ENCODE measurements at places on chromosomes 7 and 10.

DNA sequence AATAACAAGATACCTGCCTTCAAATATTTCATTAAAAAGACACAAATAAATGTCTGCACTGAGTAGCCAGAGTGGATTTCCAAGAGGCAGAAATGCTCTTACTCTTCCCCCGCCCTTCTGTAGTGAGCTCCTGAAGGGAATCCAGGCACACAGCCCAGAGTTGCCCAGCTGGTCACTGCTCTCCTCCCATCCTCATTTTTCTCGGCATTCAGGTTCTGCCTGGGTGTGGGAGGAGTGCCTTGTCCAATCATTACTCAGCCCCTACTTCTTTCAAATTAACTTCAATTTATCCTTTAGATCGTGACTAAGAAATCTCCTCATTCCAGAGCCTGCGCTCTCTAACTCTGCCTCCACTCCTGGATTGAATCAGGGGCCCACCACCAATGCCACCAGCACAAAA is 12.2 kb downstream of the CCDC6 start:
- peak; percentile 75 for DNase-seq

DNA sequence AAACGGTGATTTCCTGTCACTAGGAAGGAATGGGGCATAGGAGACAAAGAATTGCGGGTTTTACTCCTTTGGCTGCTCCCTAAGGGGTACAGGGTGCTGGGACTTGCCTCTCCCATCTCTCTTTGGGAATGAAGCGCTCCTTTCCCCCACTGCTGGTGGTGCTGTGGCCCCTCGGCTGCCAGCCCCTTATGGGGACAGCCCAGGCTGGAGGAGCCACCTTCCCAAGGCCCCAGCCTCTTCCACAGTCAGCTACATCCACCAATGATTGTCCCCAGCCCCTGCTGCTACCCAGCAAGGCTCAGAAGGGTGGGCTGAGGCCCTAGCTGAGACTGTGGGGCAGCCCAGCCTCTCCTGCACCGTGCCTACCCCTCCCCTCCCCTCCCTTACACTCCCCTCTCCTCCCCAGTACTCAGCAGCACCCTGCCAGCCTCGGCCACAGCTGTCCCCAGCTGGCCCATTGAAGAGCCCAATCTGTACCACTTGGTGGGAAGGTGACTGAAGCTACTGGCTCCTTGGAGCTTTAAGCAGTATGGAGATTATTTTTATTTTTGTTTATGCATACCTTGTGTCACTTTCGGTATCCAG is 19.0 kb downstream of the PRKAG2 start:
- DNase-seq = no peak

- no peak for DNase-seq
These were observed 219.5 kb upstream of the KCND2 start for GRCh38 chr7:120053390-120053961.

DNA sequence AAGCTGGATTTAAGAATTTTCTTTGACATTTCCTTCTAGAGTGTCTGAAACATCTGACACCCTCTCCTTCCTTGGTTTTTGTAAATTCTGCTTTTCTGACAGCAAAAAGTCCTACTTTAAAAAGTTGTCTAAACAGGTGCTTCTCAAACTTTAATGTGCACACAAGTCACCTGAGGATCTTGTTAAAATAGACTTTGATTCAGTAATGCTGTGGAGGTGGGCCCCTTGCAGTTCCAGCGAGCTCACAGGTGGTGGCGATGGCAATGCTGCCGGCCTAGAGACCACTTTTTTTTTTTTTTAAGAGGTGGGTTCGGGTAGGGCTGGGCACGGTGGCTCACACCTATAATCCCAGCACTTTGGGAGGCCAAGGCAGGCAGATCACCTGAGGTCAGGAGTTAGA is 77.1 kb downstream of the ABCC2 start:
- no peak for DNase-seq

DNA sequence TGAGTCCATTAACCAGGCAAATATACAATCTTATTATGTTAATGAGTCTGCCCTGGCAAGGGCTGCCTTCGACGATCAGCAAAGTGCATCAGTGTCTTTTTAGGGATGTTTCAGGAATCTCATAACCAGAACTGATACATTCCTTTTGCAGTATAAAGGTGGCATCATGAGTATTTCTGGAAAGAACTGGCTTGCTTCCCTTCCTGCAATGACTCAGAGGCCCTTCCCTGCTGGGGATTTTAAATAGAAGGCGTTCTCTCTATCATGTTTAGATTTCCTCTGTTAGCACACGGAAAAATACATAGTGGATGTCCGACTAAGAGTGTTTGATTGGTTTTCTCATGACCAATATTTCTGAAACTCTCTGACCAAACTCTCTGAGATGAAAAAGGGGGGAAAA is 1.8 kb downstream of the NPS start:
- peak; percentile 35 for DNase-seq

DNA sequence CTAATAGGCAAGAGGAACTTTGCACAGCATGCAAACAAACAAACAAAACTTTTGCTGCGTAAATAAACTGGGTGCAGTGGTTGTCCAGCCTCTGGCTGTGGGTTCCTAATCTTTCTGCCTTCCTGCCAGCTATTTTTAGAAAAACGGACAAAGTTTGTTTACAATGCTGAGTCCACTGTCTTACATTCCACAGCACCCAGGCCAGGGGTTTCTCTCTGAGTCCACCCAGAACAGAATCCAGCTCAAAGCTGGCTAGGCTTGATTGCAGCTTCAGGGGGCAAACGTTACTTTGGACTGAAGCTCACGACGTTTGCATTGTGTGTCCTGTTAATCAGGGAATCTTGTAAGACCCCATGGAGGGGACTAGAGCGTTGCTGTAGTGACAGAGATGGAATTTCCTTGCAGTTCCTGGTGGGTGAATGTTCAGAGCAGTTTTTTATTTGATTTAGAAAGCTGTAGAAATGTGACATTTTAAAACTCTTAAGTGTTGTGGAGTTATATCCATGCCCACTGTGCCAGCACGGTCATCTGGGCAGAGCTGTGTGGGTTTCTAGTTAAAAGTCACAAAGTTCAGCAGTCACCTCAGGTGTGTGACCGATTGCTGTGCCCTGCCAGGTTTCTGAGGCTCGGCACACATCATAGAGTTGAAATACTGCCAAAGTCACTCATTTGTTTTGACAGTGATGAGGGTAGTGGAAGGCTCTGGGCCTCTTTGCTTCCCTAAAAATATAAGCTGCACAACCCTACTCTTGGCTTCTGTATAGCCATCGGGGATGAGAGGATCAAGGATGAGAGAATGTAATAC is 247.0 kb downstream of the STK31 start:
- DNase-seq = no peak

- no peak for DNase-seq
These were observed 590.2 kb downstream of the PTPRN2 start for GRCh38 chr7:157997471-157997870.

DNA sequence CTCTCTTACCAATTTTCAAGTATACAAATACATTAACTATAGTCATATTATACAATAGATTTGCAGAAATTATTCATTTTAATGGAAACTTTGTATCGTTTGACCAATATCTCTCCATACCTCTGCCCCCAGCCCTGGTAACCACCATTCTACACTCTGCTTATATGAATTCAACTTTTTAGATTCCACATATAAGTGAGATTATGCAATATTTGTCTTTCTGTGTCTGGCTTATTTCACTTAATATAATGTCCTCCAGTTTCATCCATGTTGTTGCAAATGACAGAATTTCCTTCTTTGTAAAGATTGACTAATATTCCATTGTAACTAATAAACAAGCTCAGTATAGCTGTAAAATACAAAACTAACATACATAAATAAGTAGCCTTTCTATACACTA is 55.4 kb downstream of the A1CF start:
- DNase-seq = no peak

DNA sequence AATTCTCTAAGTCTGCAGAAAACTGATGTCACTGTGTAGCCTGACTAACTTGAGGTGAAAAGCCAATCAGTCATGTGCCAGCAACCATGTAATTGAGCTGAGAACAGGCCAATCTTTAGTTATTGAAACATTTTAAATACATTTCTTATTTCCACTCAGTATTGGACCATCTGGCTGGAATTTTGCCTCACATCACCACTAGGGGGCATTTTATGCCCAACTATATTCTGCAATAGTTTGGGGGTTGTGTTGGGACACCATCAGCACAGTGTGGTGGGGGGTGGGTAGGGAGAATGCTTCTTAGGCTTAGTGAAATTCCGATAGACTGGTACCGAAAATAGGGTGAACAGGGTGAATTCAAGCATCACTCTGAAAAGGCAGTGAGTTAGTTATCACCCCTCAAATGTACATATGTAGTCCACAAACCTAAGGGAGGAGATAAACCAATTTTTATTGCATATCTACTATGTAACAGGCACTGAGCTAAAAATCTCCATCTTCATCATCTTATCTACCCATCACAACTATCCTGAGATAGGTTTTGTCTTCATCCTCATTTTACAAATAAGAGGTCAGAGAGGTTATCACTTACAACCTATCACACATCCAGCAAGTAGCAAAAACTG is 17.8 kb downstream of the NPSR1 start:
- DNase-seq = no peak

GRCh38 chr7:34752929-34753328 is 94.9 kb downstream of the NPSR1 start:
- DNase-seq = no peak

DNA sequence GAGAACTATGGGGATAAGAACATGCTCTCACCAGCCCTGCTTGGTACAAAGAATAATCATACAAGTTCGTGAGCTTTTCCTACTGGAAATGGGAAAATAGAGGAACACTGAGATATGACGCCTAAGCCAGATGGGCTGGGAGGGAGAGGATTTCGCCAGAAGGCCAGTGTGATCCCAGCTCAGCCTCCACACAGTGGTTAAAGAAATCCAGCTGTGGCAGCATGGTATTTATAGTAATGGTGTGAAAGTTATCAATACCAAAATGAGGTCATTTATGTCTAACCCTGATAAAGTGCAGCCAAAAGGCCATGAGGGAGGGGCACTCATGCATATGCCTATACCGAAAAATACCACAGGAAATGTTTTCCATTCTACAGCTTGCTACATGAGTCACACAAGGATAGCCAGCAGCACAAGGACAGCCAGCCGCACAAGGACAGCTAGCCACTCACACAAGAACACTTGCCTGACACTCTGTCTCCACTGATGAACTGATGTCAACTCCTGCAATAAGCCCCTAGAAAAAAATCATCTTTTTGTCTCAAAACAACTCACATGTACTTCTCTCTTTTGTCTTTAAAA is 49.4 kb downstream of the FRMPD2 start:
- no peak for DNase-seq

DNA sequence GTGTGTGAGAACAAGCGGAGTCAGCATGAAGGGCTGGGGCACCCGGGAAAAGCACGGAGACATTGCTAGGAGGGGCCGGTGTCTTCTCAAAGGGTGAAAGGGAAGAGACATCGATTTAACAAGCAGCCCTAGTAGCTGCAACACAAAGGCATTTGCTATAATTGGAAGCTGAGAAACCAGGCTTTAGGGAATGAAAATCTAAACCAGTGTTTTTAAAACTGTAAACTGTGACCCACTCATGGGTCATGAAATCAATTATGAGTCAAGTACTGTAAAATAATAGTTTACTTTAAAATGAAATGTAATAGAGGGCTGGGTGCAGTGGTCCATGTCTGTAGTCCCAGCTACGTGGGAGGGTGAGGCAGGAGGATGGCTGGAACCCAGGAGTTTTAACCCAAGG is 128.7 kb upstream of the RHEB start:
- no peak for DNase-seq

DNA sequence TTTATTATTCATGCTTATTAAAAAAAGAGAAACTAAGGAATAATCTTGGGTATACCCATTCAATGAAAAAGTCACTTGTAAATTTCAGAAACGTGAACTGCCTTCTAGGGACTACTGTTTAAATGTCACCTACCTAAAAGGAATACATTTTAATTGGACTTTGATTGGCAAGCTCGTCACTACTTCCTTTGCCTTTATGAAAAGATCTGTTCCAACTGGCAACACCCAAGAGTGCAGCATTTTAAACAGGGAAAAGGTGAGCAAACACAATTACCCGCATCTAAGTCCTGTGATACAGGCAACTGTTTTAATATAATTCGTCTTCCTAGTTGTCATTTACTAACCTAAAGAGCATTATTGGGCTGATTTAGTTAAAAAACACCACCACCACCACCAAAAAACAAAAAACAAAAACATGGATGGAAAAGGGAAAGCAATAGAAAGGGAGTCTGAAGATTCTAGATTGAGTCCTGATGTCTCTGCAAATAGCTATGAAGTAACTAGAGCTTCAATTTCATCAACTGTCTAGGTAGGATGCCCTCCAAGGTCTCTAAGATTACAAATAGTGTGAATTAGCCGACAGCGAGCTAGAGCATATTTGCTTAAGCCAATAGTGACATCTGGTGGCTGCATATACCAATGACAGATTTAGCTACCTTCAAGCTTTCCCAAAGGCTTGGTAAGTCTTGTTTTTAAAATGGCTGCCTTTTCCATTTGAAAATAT is 33.8 kb upstream of the ICA1 start:
- peak; percentile 94 for DNase-seq

Data from hippocampal formation (tissue), 2 donors.